ENCODE measurements at places on chromosomes 4 and X. TPM values are rescaled to one million over a fixed set of nuclear protein-coding genes. Genes with fewer than 3 reads are reported as not detected.

LUZP4 gene
- total RNA-seq, result not detected

PPP2R3B gene
- 22.8 TPM for total RNA-seq

CT47A7 gene
- not detected for total RNA-seq

POF1B gene
- 0.44 TPM for total RNA-seq

ADAD1 gene
- not detected for total RNA-seq
